Activated CD4-positive, alpha-beta T cell treated with anti-CD3 and anti-CD28 coated beads for 24 hours (primary cell): ENCODE measurements at places on chromosomes 11 and 22.

DNA sequence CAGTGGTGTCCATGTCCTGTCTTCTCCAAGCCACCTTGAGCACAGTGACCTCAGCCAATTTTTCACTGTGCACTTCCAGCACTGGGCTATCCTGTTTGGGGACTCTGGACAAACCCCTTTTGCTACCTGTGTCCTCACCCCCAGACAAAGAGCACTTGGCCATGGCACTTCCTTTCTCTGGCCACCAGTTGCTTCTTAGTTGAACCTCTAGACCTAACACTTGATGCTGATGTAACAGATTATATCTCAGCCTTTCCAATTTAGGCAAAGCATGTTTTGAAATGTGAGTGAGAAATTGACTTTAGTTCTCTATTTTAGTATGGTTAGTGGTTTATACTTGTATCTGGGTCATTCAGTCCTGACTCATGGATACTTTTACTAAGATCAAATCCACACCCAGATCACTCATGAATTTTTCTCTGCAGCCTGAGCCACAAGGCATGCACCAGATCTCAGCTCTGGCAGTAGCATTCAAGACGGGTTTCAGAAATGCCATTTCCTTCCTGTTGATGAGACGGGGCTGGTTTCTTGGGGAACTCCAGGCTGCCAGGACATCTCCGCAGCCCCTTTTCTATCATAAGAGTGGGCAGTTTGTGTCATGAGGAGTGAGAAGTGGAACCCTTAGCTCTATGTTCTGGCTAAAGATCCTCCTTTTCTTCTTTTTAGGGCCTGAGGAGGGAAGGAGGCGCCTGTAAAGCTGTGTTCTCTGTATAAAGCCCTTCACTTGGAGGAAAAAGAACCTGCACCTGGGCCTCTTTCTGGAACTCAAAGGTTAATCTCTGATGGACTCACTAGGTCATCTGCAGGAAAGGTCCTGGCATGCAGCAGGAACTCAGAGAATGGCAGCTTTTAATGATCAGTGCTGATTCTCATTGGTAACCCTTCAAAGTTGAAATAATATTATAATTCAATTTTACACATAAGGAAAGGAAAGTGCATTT is 185.6 kb upstream of the TENM4 start:
- no peak for DNase-seq

DNA sequence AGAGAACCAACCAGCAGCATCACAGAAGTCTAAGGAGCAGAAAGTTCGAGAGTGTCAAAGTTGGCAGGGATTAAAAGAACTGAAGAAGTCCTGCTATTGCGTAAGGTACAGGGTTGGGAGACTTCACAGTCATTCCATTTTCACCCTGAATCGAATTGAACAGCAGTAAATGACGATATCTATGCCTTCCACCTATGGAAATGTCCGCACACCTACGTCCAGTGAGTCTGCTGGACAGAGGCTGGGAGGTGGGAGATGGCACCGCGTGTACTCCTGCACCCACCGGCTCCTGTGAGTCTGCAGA is 116.7 kb downstream of the MICAL3 start:
- DNase-seq: no peak

- DNase-seq: no peak
These were observed 48.6 kb downstream of the ELFN2 start for GRCh38 chr22:37378642-37379058.

- no peak for DNase-seq
These were observed 9.8 kb downstream of the KCNJ1 start for GRCh38 chr11:128857341-128857740.

DNA sequence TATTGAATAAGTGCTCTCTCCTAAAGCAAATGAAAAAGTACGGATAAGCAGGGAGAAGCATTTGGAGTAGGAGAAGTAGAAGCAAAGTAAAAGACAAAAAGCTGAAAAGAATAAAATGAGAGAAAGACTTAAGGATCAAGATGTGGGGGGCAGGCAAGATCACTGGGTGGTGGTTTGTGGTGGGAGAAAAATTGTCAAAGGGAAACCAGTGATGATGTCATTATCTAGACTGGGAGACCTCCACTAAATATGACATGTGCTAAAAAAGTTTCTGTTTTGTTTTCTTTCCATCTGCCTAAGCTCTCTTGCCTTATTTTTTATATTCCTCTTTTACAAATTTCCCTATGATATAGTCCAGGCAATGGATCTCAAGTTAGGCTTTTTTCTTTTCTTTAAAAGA is 14.8 kb upstream of the MAML2 start:
- DNase-seq: no peak

DNA sequence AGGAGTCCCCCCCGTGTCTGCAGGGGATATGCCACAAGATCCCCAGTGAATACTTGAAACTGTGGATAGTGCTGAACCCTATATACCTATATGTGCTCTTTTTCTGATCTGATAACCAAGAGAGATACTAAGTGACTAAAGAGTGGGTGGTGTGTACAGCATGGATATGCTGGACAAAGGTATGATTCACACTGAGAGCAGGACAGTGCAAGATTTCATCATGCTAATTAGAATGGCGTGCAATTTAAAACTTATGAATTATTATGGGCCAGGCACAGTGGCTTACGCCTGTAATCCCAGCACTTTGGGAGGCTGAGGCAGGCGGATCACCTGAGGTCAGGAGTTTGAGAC is 90.2 kb upstream of the ALKBH3 start:
- no peak for DNase-seq

GRCh38 chr11:77993902-77994301 is 566 bp downstream of the INTS4 start:
- DNase-seq: no peak

DNA sequence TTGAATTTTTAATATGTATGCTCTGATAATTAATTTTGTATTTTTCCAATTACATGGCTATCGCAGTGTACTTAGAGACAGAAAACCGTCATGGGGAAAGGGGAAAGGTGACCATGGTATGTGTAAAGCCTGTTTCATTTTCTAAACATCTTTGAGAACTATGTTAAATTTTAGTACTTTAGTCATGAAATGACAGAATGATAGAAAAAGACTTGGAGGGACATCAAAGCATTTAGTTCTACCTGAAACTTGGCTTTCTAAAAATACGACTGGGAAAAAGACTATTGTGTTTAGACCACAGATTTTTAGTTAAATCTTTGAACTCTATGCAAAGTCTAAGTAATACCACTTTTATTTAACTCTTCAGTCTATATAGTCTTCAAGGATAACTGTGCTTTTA is 54.1 kb downstream of the MAML2 start:
- DNase-seq: no peak

DNA sequence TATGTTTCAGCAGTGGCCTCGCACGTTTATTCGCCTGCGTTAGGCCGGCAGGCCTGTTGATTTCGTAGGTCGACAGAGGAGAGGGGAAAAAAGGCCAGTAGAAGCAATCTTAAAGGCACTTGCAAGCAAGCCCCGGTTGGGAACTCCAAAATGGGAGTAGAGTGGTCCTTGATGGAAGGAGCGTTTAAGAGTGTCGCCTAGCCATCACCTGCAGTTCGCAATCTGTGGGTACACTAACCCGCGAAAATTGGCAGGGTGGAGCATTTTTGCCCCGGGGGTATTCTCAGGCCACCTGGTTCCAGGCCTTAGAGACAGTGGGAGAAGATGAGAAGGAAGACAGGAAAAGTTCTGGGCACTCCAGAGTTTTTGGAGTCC is 1.1 kb downstream of the EWSR1 start:
- no peak for DNase-seq

DNA sequence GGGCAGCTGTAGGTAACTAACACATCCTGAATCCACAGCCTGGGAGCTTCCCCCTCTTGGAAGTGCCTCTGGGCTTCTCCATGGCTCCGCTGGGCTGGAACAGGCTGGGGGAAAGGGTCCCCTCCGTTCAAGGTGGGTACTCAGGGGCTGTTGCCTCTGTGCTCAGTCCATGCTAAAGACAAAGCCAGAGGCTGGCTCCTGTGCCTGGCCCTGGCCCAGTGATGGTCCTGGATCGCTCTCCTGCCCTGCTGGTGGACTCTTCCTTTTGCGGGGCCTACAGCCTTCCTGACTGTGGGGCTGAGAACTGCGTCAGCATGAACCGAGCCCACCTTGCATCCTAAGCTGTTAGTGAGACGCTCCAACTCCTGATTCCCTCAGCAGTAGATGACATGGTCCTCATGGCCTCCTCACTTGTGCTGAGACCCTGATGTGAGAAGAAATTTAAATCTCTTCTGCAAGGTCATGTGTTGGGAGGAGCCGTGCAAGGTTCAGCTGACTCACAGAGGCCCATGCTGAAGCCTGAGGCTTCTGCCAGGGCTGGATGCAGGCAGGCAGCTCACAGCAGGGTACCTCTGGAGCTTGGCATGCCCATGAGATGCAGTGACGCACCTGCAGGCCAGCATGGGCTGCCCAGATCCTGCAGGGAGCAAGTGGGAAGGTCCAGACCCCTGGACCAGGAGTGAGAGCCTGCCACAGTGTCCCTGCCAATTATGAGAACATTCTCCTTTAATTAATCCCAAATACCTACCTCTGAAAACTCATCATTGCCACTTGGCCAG is 1285.5 kb downstream of the TBC1D22A start:
- no peak for DNase-seq

DNA sequence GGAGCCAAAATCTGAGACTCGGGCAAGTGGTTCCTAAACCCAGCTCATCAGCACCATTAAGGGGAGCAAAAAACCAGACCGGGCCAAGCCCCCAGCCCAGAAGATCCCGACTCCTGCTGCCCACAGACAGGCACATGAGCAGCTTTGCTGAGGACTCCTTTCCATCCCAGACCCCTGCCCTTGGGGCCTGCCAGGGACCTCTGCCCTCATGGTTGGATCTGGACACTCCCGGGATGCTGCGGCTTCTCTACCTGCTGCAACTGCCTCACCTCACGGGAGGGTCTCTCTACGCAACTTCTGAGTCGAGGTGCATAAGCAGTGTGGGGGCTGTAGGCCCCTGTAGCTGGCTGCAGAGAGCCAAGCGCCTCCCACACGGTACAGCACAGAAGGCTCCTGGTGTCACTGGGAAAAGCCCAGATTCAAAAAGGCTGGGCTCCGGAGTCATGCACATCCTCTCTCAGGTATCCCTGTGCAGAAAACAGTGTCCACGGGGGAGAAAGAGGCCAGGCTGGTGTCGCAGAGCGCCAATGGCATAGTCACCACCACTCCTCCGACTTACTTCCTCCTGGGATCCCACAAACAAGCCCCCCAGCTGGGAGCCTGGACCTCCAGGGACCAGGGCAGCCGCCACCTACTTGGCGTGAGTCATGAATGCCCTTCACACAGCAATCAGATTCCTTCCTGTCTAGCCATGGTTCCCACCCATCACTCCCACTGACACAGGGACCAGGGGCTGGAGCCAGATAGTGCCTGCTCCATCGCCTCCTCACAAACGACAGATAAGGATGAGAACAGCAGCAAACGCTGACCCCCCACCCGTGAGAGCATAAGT is 122.1 kb downstream of the BCR start:
- no peak for DNase-seq

GRCh38 chr11:102703826-102704493 is 1.6 kb downstream of the MMP27 start:
- DNase-seq: no peak

GRCh38 chr22:44359496-44360110 is 46.9 kb upstream of the SHISAL1 start:
- no peak for DNase-seq

DNA sequence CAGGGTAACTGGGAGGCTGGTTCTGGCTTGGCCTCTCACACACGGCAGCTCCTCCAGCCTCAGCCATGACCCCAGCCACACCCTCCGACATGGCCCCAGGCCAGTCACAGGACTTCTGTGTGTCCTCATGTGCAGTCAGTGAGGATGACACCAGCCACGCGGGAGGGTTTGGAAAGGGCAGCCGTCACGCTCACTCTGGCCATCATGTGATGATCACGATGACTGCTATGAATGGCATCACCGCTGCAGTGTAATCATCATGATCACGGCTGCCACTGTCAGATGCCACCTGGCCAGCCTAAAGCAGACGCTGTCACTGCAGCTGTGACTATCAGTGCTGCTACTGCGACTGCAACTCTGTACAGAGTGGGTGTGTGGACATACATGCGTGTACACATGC is 640.9 kb downstream of the BRD1 start:
- DNase-seq: no peak

DNA sequence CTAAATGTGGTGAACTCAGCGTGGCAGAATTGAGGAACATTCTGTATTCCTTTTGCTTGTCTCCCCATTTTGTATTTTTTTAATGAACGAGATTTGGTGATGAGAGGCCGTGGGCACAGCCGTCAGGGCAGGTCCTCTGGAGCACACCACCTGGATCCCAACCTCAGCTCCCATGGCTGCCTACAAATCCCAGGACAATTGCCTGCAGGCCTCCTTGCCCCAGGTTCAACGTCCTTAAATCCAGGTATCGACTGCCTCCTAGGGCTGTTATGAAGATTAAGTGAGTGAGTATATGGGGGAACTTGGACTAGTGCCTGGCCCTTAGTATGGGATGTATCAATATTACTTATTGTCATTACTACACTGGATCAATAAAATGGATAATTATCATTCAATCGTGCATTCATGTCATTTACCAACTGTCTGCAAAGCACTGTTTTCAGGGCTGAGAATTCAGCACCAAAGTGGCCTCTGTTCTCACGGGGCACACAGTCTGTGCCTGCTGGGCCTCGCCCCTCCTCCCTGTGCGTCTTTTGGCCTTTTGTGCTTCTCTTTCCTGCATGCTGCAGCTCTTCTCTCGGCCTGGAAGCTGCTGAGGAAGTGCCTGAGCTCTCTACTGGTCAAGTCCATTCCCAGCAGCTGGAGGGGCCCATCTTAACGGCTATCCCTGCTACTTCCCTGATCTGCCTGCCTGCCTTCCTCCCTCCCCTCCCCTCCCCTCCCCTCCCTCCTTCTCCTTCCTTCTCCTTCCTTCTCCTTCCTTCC is 1343.7 kb downstream of the BRD1 start:
- no peak for DNase-seq
